KBM-7 (cell line): ENCODE measurements at places on chromosomes 13 and 19.
A peak's percentile ranks its signal among the peaks of the same experiment; 100 is the strongest.

GRCh38 chr13:105804561-105805190 lies 730.8 kb downstream of the EFNB2 start:
- no peak for DNase-seq

DNA sequence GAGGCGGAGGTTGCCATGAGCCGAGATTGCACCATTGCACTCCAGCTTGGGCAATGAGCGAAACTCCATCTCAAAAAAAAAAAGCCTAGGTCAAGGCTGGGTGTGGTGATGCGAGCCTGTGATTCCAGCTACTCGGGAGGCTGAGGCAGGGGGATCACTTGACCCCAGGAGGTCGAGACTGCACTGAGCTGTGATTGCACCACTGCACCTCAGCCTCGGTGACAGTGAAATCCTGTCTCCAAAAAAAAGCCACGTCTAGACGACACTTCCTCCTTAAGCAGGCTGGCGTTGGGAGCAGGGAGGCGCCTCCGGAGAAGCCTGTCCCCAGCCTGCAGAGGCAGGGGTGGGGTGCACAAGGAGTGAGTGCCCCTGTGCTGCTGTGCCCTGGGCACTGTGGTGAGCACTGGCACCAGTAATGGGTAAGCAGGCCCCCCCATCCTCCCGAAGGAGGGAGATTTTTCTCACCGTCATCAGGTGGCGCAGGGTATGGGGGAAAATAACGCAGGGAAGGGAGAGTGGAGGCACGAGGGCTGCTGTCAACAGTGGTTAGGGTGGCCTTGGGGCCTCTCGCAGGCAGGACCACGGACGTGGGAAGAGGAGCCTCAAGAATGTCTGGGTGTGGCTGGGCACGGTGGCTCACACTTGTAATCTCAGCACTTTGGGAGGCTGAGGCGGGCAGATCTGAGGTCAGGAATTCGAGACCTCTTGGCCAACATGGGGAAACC lies 706 bp downstream of the P2RY11 start:
- peak; percentile 68 for DNase-seq

- no peak for DNase-seq
These were observed at the start of gene NTF4 for GRCh38 chr19:49064768-49065611. TSS of gene NTF4 (minus strand) at chr19:49064818. CDS start at chr19:49061997, 2,821 bp downstream.

GRCh38 chr19:21626091-21626490 lies 120.7 kb downstream of the ZNF429 start:
- no peak for DNase-seq

- peak; percentile 95 for DNase-seq
These were observed 5.0 kb downstream of the CLEC11A start for GRCh38 chr19:50728084-50728737.

- no peak for DNase-seq
These were observed 982 bp downstream of the ZNF780B start for GRCh38 chr19:40055049-40055448.

- DNase-seq: no peak
These were observed 113.8 kb downstream of the TBC1D4 start for GRCh38 chr13:75368167-75368566.

GRCh38 chr13:90293793-90294361 lies 1053.6 kb upstream of the MIR17HG start:
- no peak for DNase-seq

DNA sequence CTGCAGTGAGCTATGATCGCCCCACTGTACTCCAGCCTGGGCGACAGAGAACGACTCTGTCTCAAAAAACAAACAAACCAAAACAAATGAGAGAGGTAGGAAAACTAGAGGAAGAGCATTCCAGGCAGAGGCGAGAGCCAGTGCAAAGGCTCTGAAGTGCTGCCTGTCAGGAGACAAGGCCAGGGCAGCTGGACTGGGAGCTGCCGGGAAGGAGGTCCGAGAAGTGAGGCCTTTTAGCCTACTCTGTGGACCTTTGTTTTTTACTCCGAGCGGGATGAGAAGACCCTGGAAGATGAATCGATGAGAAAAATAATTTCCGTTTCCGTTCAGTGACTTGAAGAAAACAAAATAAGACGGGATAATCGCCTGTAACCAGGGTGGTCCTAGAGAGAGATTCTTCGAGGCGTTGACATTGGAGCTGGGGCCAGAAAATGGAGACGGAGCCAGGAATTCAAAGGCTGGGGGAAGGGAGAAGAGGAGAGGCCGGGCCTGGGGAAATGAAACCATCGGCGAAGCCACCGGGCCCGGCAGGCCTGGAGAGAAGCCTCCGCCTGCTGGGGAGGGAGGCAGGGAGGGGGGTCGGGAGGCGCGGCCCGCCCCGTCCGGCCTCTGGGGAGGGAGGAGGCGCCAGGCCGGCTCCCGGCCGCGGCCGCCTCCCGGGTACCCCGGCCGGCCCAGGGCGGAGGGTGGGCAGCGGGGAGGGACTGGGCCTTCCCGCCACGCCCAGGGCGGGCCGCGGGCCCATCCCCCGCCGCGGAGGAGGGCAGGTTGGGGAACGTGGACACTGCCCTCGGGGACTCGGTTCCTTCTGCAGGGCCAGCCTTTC lies 7.8 kb upstream of the SERTAD1 start:
- peak; percentile 75 for DNase-seq

DNA sequence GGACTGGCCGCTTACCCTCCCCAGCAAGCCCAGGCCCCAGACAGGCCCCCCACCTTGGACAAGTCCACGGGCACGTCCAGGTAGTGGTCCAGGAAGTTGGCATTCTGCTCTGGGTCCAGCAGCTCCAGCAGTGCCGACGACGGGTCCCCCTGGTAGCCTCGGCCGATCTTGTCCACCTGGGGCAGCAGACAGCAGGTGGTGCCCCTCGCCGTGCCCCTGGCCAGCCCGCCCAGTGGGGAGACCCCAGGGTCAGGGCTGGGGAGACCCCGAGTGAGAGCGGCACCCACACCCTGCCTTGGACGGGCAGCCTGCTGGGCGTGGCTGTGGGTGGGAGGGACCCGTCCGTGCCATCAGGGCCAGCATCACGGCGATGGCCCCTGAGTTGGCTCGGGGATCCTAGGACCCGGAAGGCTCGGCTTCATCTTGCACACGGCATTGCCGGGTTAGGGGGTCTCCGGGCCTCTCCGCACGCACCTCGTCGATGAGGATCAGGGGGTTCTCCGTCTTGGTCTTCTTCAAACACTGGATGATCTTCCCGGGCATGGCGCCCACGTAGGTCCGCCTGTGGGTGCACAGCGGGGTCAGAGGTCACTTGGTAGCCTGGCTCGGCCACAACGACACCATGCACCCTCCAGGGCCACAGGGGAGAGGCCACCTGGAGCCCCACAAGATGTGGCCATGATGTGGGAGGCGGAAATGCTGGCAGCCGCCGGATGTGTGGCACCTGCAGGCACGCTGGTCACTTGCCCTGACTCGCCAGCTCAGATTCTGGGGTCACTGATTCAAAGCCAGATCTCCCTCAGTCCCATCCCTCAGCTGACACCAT lies 6.3 kb downstream of the RPL36 start:
- DNase-seq: no peak

GRCh38 chr13:40540328-40541044 lies 126.0 kb downstream of the FOXO1 start:
- no peak for DNase-seq

- no peak for DNase-seq
These were observed at the start of gene HRC for GRCh38 chr19:49155005-49155819. TSS of gene HRC (minus strand) at chr19:49155396. CDS start at chr19:49155237, 159 bp downstream.

- DNase-seq: no peak
These were observed 1262.7 kb upstream of the MIR17HG start for GRCh38 chr13:90084684-90085290.

- no peak for DNase-seq
These were observed 428.5 kb upstream of the NBEA start for GRCh38 chr13:34513526-34513925.

DNA sequence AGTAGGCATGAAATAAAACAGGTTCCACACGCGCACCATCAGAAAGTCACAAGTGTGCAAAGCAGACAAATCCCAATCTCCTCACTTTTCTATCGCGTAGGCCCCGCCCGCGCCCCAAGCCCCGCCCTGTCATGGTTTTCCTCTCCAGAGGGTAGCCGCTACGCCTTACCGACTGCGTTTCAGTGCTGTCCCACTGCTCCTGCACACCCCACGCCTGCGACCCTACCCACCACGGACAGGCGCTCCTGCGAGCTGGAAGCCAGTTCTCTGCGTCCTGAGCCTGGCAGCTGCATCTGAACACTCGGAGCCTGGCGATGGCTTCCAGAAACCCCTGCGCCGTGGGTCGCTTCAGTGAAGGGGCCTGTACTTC lies 379 bp upstream of the ZNF470 start:
- no peak for DNase-seq

- no peak for DNase-seq
These were observed 8.6 kb downstream of the CYTH2 start for GRCh38 chr19:48477698-48478338.

DNA sequence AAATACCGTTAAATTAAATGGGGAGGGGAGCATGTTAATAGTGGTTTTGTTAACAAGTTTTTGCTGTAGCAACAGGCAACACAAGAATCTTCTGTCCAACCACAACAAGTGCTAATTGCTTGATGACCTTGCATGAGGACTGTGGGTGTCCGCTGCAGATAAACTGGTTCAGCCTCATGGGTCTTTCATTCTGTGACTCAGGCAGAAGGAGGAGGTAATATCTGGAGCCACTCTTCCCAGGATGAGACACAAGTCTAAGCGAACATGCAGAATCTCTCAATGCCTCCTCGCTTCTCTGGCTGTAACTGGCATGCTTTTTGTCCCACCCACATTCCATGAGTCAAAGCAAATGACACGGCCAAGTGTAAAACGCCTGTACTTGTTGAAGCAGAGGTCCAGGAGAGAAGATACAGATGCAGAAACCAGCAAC lies 56.6 kb upstream of the MYO16 start:
- no peak for DNase-seq

- DNase-seq: no peak
These were observed 2.8 kb upstream of the CERS4 start for GRCh38 chr19:8206147-8207087.

DNA sequence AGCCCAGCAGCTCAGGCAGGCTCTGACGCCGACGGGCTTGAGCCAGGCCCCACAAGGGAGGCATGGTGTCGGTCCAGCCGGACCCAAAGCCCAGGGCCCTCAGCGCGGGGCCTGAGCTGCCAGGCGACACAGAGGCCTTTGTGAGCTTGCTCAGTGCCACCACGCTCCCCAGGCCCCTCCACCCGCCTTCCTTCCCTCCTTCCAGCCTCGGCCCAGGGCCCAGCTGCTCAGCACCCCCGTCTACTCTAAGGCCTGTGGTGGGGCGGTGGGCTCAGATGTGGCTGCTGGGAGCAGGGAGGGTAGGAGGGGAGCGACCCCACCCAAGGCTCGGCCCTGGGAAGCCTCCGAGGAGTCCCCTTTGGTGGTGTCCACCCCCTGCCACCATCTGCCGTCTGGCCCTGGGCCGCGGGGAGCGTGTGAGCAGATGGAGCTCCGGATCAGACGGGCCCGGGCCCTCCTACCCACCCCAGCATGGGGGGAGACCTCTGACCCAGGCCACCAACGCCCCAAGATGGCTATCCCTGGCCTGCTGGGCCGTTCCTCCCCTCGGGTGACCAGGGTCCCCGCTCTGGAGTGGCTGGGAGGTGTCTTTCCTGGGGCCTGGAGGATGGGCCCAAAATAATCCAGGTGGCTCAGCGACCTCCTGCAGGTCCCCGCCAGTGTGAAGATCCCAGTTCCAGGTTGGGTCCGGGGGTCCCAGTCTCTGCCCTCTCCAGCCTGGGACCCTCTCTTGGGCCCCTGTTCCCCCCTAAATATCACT lies 7.8 kb downstream of the ZBTB7A start:
- DNase-seq: no peak

- DNase-seq: no peak
These were observed 7.2 kb upstream of the FCHO1 start for GRCh38 chr19:17743874-17744580.

- DNase-seq: no peak
These were observed 4.6 kb downstream of the VWA8 start for GRCh38 chr13:41956272-41956671.

- DNase-seq: no peak
These were observed 1.3 kb upstream of the ARHGAP45 start for GRCh38 chr19:1065606-1066109.

DNA sequence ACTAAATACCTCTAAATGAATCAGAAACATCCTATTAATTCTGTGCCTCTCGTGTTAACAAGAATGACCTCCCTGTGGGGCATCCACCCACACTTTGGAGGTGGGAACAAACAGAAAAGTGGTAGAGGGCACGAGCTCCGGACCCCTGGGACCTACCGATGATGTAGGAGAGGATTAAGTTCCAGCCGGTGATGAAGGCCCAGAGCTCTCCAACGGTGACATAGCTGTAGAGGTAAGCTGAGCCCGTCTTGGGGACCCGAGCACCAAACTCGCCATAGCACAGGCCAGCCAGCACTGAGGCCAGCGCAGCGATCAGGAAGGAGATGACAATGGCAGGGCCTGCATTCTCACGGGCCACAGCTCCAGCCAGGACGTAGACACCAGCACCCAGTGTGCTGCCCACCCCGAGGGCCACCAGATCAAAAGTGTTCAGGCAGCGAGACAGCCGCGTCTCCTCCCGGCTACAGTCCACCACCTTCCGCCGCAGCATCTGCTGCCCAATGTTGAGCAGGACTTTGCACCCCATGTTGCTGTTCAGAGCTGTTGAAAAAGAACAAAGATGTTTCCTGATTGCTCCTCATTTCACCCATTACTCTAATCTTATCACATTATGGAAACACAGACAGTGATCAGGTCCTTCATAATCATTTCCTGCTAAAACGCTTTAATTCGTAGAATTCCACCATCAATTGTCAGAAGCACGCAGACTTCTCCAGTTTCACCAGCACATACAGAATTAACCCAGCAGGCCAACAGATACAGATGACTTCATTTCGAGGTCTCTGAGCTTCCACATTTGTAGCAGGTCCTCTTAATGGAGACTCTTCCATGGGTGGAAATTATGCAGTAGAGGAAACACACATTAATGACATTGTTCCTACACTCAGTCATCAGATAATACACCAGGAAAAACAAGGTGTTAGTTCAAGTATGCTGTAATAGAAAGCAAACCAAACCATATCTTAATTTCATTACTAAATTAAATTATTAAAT lies 59.5 kb downstream of the SLC7A1 start:
- no peak for DNase-seq

GRCh38 chr13:27635266-27635665 lies 13.6 kb downstream of the POLR1D start:
- DNase-seq: peak; percentile 44

DNA sequence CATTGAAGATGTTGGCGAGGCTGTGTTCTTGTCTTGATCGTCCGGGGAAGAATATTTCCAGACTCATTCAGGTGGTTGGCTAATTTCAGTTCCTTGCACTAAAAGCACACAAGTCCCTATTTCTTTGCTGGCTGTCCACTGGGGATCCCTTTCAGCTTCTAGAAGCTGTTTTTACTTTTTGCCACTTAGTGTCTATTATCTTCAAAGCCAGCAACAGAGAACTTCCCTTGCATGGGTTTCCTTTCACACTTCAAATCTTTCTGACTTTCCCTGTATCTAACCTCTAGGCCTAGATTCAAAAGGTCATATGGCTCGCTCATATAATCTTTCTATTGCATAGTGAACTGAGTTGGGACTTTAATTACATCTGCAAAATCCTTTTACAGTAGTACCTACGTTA lies 215.3 kb upstream of the PCDH9 start:
- no peak for DNase-seq

DNA sequence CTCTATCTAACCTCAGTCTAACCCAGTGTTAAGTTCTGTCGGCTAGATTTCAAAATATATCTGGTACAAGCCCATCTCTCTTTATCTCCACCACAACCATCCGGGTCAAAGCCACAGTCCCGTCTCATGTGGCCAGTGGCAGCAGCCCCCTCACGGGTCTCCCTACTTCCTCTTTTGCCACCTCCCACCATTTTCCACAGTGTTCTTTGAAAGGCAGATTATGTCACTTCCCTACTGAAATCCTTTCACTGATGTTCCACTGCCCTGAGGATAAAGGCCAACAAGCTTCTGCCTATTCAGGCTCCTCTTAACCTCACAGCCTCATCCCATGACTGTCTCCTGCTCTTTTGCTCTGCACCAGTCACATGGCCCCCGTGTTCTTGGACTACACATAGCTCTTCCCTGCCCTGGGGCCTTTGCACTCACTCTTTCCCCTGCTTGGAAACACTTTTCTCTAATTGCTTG lies 117.2 kb downstream of the UBL3 start:
- peak; percentile 95 for DNase-seq
